ENCODE measurements at places on chromosomes 2 and 18.

DNA sequence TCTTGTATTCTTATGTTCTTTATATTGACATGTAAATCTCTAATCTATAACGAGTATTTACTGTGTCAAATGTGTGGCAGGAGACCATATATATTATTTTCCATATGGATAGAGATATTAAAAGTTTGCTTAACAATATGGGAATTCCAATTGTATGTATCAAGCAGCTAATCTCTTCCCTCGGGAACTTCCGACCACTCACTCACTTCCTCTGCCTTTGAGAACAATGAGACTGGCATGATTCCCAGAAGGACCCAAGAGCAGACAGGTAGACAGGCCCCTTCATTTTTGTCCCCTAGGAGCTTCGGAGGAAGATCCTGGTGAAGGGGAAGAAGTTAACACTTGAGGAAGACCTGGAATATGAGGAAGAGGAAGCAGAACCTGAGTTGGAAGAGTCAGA is 24.1 kb downstream of the PLCD4 start:
- DNase-seq: no peak

DNA sequence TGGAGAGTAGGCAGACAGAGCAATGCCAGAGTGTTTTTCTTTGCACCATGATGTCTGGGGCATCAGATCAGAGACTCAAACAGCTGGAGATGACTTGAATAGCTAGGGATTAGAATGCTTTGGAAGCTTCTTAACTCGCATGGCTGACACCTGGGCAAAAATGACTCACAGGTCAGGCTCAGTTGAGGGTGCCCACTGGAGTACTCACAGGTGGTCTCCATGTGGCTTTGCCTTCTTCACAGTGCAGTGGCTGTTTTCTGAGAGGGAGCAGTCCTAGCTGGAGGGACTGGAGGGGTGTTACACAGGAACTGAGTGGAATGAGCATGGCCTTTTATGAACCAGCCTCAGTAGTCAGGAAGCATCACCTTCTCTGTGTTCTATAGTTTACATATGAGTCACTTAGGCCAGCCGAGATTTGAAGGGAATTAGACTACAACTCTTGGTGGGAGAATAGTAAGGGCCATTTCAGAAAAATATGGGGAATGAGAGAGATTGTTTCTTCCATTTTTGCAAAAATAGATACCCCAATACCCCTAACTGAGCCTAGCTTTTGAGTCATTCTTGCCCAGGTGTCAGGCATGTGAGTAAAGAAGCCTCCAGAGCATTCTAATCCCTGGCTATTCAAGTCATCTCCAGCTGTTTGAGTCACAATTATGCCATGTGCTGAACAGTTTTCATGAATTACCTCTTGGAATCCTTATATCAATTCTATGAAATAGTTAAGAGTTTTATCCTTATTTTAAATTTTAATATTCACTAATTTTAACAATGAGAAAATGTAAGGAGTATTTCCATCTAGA is 7.1 kb upstream of the PPP1R1C start:
- no peak for DNase-seq

DNA sequence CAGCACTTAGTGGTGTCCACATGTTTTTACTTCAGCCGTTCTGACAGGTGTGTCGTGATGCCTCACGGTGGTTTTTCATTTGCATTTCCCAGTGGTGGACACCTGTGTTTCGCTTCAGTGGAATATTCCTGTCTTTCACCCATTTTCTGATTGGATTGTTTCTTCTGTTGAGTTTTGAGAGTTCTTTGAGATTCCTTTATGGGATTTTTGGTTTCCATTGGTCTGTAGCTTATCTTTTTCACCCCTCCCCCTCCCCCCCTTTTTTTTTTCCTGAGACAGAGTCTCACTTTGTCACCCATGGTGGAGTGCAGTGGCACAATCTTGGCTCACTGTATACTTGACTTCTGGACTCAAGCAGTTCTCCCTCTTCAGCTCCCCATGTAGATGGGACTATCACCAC is 8.0 kb downstream of the ANKRD23 start:
- DNase-seq: no peak

DNA sequence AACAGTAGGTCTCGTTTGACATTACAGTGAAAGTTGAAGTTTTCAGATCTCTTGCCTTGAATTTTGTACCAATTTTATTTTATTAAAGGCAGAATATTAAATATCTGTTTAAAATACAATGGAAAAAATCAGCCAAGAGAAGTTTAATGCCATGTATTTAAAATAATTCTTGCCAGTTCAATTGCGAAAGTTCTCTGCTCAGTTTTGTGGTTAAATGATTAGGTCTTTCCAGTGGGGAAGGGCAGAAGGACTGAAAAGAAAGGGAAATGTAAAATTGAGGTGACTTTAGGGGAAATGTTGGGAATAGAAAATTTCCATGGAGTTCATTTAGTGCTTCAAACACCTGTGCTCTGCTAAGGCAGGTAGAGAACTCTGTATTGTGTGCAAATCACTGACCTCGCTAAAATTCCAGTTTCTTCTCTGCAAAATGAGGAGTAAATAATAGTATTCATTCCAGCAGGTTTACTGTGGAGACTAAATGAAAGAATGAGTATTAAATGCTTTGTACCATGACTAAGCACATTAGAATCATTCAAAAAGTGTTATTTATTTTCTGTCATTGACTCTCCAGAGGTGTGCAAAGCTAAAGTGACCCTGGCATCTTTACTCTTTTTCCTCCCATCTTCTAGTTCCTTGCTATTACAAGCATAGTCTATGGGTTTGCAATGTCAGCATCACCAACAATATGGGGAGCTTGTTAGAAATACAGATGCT is 74.4 kb downstream of the KIAA1328 start:
- DNase-seq: no peak

DNA sequence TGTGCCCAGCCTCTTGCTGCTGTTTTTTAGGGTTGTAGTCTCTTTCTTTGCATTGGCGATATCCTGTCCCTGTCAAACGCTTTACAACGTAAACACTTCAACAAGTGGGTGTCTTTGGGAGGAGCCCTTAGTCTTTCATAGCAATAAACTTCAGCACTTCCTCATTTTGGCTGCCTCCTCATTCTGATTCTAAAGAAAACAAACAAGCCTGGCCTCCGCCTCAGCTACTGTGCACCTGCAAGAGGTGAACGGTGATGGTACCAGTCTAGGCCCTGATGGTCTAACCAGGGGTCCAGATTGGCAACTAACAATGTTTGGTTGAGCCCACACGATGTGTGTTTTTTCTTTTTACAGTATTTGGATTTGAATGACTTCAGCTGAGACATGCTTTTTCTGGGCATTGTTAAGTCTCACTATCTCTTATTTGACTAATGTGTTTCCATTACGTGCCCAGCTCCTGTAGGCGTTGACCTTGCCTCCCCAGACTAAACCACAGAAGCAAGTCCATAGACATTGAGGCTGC is 53.2 kb upstream of the CUL3 start:
- DNase-seq: peak; percentile 79

- peak; percentile 22 for DNase-seq
These were observed 15.7 kb downstream of the FAM98A start for GRCh38 chr2:33583194-33583938.

DNA sequence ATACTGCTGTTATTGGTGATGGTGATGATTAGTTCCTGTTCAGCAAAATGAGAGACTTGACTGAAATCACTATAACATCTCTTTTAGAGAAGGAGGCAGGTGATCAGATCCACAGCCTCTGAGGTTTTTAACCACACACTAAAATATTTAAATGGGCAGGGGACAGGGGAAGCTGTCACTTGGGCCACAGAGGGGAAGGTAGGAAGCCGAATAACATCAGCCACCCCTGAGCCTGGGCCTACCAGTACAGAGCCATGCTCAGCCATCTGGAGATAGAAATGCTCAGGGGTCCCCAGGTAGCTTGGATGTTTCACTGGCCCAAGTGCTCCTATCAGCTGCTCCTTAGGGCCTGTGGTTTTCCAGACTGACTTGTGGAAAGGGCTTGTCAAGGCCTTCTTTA is 122.3 kb downstream of the MRO start:
- DNase-seq: no peak

DNA sequence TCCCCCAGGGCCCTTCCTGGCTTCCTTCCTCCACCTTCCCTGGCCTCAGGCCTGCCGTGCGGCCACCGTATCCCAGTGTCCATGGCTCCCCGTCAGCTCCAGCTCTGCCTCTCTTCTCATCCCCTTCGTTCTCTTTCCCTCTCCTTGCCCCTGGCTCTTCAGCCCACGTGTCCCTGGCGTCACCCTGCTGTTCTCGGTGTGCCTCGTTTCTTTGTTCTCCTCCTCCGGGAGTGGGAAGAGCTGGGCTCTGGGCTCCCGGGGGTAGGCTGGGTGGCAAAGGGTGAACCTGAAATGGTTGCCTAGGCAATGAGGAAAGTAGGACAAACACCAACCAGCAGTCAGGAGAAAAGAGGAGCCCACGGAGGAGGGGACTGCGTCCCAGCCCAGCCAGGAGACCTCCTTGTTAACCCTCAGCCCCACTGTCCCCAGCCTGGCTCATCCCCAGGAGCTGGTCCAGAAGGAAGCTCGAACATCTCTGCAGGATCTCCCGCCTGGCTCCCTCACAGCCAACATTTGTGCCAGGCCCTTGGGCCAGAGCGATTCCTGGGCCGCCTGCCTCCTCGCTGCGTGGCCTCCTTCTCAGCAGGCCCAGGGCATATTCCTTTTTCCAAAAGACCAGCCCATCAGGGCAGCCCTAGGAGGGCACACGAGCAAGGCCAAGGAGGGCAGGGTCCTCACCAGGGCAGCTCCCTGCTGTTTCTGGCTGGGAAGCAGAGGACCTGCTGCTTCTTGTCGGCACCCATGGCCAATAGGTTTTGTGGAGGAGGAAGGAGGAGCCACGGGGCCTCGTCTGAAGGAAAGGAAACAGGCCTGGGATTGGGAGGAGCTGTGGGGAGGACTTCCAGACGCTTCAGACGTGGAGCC is 30.9 kb upstream of the DNMT3A start:
- DNase-seq: no peak

DNA sequence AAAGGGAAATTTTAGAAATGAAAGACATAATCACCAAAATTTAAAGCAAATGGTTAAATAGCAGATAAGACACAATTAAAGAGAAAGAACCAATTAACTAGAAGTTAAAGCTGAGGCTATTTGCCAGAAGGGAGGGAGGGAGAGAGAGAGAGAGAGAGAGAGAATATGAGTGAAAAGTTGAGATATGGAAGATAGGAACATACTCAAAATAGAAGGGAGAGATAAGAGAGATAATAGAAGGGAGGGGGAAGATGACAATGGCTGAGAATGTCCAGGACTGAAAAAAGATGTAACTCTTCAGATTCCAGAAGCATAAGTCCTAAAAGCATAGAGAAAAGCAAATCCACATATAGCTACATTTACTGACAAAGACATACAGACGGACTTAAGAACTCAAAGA is 17.1 kb upstream of the AAK1 start:
- no peak for DNase-seq

DNA sequence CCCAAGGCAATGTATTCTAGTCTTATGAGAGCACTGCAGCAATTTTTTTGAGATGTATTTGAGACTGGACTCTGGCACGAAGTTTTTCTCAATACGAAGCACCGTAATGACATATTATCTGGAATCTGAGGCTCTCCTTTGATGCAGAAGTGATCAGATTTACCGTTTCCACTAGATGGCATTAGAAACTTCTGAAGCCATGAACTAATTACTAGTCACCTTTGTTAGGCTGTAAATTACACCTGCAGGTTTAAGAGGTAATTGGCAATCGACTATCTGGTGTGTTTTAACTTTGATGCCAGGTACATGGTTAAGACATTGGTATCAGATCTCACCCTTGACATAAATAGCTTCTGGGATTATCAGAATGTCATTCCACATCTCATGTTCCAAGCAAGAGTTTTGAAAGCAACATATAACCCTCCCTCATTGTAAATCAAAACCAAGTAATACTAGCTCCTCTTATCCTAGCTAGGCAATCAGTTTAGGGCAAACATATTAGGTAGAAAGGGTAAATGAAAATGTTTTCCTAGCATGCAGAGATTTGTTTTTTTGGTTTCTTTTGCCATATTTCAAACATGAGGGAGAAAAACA is 254.6 kb upstream of the SPRED2 start:
- DNase-seq: no peak

GRCh38 chr2:236584521-236585384 is 15.1 kb downstream of the ACKR3 start:
- no peak for DNase-seq

GRCh38 chr18:9952633-9953416 is 39.0 kb downstream of the VAPA start:
- DNase-seq: no peak
